CD4-positive, alpha-beta T cell treated with Interleukin-1 beta for 1 hour (primary cell): ENCODE measurements at places on chromosomes 12 and 14.

DNA sequence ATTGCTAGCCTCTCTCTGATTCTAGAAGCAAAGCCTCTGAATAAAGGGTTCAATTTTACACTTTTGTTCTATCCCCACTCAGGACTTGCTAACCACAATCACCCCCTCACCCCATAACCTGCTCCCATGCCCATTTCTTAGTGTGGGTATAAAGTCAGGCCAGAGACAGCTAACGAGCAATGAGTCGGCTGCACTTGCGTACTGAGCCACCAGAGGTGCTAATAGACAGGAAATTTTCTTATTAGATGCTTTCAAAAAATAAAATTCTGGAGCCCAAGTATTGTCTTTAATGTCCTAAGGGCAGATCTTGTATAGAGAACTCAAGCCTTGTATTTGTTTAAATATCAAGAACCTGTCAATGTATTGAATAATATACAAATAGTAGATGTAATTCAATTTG is 256.9 kb downstream of the SYT1 start:
- DNase-seq, result no peak

DNA sequence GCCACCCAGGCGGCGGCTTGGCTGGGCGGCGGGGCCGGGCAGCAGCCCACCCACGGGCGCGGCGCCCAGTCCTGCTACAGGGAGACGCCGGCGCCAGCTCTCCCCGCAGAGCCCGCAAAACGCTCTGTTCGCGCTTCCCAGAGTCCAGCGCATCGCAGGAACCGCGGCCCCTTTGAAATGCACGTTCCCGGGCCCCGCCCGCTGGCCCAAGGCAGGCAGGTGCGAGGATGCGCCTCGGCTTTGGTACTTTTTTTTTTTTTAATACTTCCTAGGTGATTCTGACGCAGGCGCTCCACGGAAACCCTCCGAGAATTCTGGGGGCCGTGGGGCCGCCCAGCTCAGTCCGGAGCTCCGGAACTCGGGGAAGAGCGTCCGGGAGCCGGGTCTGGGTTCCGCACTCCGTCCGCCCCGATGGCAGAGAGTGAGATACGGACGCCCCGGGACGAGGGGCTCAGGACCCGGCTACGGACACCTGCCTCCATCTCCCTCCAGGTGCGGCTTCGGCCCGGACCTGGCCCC is 483 bp downstream of the POC1B start:
- DNase-seq, result peak; percentile 39

- DNase-seq, result no peak
These were observed 34.3 kb upstream of the DICER1 start for GRCh38 chr14:95191445-95192199.

GRCh38 chr12:110756611-110757010 is 13.9 kb upstream of the PPP1CC start:
- DNase-seq, result no peak

DNA sequence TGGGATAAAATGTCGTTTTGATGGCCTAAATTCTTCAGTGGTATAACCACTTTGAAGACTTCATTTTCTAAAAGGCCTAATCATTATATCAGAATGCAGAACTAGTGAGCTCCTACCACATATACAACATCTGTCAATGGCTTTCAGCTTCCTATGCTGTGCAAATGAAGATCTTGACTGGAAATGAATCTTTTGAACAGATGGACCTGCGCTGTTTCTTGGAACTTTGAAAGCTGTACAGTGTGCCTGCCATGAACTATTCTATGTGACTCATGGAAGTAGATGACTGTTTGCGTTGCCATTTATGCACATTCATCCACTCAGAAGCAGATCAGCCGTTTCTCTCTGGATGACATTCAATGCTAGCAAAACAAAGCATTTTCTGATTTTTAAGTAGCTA is 542.2 kb upstream of the USP15 start:
- no peak for DNase-seq

GRCh38 chr14:22981090-22981875 is 1.1 kb downstream of the AJUBA start:
- DNase-seq, result peak; percentile 14
